ENCODE measurements at places on chromosomes 5 and 9.

DNA sequence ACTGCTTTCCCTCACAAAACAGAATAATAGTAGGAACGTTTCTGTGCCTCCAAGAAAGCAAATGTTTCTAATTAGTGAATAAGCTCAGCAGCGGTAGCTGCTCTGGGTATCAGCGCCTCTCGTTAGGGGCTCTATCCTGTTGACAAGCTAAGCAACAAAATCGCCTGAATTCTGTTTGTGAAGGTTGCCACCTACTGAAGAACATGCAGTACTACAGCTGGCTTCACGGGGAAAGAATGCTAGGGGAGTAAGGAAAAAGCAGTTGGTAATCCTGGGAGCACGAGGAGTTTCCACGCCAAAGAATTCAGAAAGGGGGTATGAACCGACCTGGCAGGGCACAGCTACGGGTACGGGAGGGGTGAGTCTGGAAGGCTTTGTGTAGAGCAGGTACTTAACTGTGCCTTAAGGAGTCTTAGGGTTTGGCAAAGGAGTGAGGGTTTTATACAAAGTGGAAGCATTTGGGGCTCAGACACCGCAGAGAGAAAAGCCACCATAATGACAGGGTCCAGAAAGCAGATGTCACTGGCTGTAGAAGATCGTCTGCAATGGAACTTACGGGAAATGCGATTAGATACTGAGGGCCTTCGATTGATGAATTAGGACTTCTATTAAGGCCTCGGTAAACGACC is 171.7 kb downstream of the TTC39B start:
- DNase-seq, result peak; percentile 10

GRCh38 chr5:75677607-75678006 is 39.6 kb downstream of the POC5 start:
- DNase-seq, result no peak

DNA sequence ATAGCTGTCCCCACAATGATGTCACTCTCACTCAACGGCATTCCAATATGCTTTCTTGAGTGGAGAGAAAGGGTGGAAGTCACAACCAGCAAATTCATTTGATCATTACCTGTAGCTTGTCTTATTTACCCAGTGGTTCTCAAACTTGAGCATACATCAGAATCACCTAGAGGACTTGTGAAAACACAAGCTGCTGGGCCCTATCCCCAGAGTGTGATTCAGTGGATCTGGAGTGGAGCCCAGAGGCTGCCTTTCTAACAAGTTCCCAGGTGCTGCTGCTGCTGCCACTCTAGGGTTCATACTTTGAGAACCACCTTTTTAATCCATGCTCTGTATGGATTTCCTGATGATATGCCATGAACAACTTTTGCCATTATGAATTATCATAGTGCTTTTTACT is 94.7 kb downstream of the KLHL3 start:
- no peak for DNase-seq

- no peak for DNase-seq
Observed at GRCh38 chr9:110655754-110656641, 12.6 kb upstream of the MUSK start.

- DNase-seq, result no peak
Observed at GRCh38 chr5:172424111-172424490, 30.2 kb downstream of the SH3PXD2B start.

GRCh38 chr5:36236801-36237200 is 4.9 kb downstream of the NADK2 start:
- DNase-seq, result no peak

DNA sequence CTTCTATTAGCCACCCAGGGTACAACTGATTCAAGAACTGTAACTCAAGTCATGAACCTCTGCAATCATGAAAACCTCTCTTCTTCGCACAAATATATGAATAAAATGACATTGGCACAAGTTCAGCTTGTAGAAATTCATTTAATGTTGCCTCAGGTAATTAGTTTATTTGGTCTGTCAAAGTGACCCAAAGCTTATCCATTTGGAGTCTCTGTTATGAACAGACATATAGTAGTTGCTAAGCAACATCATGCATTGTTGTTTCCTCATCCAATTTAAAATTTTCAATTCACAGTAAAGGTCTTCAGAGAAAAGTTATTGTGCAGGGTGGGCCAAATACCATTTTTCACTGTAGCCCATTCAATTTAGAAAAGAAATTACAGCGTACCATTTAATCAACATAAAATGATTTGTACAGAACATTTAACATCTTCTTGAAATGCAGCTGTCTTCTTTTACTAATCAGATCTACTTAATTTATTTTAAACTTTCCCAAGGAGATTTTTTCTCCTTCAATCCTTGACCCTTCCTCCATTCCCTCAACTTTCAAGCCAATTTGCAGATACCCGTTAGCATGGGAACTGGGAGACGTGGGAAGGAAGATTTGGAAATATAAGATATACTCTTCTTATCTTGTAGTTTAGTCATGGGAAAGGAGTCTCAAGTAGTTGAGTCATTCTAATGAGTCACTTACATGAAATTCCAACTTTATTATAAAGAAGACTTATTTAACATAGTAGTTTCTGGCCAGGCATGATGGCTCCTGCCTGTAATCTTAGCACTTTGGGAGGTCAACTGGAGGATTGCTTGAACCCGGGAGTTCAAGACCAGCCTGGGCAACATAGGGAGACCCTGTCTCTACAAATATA is 231.3 kb downstream of the ATPSCKMT start:
- DNase-seq, result no peak

- DNase-seq, result no peak
Observed at GRCh38 chr5:93579692-93580062, 1.3 kb downstream of the NR2F1-AS1 start.
